ENCODE measurements at places on chromosomes 11 and 22.

DNA sequence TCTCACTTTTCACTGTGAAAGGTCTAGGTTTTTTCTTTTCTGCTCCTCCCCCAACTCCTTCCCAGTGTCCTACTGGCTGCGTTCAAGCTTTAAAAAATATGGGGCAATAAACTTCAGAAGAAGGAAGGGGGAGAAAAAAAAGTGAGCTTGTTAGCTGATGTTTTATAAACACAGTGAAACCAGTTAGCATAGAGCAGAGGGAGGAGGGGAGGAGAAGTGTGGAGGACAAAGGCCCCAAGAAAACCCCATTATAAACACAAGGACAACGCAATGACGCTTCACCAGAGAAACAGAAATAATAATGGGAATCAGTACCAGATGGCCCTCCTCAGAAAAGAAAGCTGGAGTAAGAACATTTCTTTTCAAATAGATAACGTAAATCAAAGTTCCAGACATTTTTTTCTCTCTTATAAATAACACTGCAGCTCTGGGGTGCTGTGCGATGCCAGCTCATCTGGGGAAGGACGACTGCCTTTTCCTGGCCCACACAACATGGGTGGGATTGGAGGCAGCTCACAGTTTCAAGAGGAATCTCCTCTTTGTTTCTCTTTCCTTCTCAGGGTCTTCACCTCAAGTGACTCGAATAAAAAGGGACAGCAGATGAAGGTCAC is 235.4 kb upstream of the NARS2 start:
- DNase-seq, result peak; percentile 91

DNA sequence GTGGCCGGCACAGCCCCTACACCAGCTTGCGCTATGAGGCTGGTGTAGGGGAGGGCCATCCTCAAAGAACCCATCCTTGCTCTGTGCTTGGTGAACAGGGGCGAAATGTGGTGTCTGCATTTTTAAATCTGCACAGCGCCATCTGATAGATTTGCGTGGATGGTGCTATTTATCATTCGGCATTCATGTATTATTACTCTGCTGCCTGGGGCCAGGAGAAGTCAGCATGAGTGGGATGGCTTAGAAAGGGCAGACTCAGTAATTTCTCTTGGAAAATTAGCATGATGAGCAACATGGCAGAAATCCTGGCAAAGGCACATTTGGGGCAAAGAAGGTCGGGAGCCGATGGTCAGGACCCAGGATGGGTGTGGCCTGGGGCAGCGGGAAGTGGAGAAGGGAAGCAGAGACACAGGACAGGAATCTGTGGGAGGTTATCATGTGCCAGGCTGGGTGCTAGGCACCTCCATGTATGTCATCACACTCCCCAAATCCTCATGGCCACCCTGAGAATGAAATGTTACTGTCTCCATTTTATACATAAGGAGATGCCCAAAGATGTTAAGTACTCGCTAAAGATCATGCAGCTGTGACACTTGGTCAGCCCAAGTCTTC is 149.0 kb downstream of the CEP164 start:
- no peak for DNase-seq

DNA sequence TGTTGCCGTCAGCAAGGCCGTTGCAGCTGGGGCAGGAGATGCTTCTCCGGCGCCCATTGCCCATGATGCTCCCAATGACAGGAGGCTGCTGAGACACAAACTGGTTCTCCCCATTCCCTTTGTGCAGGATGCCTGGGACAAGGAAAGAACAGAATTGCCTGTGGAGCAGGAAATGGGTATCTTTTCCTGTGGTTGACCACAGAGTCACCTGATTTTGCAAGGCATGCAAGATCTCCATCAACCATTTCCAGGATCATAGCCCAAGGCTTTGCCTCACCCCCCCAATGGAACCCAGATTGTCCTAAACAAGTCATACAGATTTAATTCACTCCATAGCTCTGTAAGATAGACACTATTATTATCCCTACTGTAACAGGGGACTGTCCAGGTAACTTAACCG is 148.1 kb upstream of the NARS2 start:
- DNase-seq, result peak; percentile 13

GRCh38 chr11:69280994-69281393 is 13.0 kb upstream of the MYEOV start:
- DNase-seq, result peak; percentile 64

GRCh38 chr11:72703267-72704008 is 29.2 kb upstream of the PDE2A start:
- DNase-seq, result peak; percentile 63

DNA sequence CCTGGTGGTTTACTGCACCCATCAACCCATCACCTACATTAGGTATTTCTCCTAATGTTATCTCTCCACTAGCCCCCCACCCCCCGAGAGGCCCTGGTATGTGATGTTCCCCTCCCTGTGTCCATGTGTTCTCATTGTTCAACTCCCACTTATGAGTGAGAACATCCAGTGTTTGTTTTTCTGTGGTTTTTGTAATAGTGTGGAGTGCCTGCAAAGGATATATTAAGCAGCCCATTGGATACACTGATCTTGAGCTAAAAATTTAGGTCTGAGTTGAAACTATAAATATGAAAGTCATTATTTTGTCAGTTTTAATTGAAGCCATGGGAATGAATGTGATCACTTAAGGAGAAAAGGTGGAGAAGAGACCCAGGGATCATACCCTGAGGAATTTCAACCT is 23.0 kb downstream of the MRPL48 start:
- peak; percentile 58 for DNase-seq

GRCh38 chr11:117872420-117872961 is 4.0 kb downstream of the FXYD6 start:
- no peak for DNase-seq

GRCh38 chr11:9607511-9607899 is 34.0 kb downstream of the WEE1 start:
- DNase-seq, result no peak

GRCh38 chr11:44377121-44377520 is 67.2 kb upstream of the ALX4 start:
- no peak for DNase-seq

DNA sequence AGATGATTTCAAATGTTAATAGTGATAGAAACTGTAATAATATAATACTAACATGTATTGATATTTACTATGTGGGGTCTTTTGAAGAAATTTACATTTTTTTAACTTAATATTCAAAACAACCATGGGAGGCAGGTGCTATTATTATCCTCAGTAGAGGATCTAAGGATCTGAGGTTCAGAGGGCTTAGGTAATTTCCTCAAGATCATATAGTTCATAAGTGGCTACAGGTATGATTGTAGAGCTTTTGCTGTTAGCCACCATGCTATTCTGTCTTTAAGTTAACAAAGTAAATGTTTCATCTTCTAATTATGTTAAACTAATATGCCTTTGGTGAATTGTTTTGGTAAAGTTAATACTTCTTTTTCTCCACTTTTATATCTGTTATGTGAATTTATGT is 83.6 kb downstream of the PDE3B start:
- DNase-seq, result no peak

- no peak for DNase-seq
Measured at GRCh38 chr11:64251753-64252002, 348 bp downstream of the PLCB3 start.

- no peak for DNase-seq
Measured at GRCh38 chr22:50443197-50443596, 31.6 kb downstream of the SBF1 start.

GRCh38 chr22:19659805-19660345 is 54.4 kb upstream of the SEPTIN5 start:
- no peak for DNase-seq
